Stimulated activated CD8-positive, alpha-beta memory T cell treated with anti-CD3 and anti-CD28 coated beads, Interleukin-7, amount 100 ng/mL, for 4 hours (primary cell): ENCODE measurements at places on chromosomes 5 and 9.
A peak's percentile ranks its signal among the peaks of the same experiment; 100 is the strongest.

- DNase-seq = no peak
Measured at GRCh38 chr9:103709366-103709765, 384.7 kb upstream of the SMC2 start.

- no peak for DNase-seq
Measured at GRCh38 chr9:72827950-72828731, 124.7 kb downstream of the ALDH1A1 start.

DNA sequence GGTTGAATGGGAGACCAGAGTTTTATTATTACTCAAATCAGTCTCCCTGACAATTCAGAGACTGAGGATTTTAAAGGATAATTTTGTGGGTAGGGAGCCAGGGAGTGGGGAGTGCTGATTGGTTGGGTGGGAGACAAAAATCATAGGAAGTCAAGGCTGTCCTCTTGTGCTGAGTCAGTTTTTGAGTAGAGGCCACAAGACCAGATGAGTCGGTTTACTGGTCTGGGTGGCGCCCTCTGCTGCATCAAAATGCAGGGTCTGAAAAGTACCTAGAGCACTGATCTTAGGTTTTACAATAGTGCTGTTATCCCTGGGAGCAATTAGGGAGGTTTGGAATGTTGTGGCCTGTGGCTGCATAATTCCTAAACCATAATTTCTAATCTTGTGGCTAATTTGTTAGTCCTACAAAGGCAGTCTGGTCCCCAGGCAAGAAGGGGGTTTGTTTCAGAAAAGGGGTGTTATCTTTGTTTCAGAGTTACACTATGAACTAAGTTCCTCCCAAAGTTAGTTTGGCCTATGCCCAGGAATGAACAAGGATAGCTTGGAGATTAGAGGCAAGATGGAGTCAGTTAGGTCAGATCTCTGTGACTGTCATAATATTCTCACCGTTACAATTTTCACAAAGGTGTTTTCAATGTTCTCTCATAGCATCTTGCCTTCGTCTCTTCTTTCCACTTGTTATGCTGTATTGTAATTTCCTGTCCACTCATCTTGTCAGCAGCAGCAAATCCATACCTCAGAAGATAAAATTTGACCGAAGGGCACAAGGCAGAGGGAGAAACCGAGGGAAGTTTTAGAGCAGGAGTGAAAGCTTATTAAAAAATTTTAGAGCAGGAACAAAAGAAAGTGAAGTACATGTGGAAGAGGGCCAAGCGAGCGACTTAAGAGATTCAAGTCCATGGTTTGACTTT is 59.2 kb upstream of the CLINT1 start:
- peak; percentile 15 for DNase-seq

- DNase-seq = no peak
Measured at GRCh38 chr5:67081261-67081660, 115.3 kb downstream of the CD180 start.

- DNase-seq = no peak
Measured at GRCh38 chr5:65263321-65263720, 218.4 kb downstream of the ADAMTS6 start.

- no peak for DNase-seq
Measured at GRCh38 chr9:78235256-78235761, 566 bp upstream of the CEP78 start.

DNA sequence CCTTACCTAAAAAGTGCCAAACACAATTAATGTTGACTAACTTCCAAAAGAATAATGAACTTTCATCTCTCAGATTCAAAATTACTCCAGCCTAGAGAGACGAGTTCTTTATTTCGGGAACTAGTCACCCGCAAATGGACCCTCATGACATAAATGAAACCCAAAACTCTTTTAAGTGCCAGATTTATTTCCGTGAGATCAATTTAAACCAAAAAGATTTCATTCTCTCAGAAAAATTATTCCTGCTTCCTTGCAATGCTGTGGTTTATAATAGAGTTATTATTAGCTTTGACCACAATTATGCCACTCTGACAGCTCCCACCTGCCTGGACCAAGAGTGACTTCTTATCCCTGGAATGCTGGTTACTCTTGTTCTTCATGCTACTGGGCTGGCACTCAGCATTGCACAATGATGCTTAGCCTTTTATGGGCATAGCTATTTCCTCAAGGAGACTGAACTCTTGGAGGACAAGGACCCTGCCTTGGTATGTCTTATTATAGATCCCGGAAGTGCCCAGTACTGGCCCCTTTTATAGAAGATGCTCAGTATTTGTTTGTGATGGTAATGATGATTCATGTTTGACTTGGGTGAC is 183.5 kb downstream of the SNX18 start:
- DNase-seq = no peak

DNA sequence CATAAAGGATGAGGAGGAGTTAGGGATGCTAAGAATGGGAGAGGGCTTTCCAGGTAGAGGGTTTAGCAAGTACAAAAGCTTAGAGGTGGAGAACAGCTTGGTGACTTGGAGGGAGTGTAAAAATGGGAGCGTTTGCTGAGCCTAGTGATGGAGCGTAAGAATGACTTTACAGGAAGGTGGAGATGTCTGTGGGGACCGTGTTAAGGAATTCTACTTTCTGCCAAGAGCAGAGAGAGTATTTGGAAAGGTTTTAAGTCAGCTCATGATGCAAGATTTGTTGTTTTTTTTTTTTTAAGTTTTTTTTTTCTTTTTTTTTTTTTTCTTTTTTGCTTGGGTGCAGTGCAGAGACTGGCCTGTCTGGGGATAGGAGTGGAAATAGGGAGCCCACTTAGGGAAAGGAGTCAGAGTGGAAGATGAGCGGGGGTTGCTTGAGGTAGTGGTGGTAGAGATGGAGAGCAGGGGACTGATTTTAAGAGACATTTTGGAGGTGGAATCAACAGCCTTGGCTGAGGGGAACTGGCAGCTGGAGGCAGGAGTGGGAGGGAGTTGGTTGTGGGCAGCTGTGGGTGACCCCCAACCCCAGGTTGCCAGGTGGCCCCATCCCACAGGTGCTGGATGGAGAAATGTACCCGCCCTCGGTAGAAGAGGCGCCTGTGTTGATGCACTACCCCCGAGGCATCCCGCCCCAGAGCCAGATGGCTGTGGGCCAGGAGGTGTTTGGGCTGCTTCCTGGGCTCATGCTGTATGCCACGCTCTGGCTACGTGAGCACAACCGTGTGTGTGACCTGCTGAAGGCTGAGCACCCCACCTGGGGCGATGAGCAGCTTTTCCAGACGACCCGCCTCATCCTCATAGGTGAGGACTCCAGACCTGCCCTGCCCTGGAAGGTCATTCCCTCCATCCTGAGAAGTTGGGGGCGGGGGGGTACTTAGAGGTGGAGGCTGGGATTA is 12.4 kb downstream of the PTGS1 start:
- no peak for DNase-seq

DNA sequence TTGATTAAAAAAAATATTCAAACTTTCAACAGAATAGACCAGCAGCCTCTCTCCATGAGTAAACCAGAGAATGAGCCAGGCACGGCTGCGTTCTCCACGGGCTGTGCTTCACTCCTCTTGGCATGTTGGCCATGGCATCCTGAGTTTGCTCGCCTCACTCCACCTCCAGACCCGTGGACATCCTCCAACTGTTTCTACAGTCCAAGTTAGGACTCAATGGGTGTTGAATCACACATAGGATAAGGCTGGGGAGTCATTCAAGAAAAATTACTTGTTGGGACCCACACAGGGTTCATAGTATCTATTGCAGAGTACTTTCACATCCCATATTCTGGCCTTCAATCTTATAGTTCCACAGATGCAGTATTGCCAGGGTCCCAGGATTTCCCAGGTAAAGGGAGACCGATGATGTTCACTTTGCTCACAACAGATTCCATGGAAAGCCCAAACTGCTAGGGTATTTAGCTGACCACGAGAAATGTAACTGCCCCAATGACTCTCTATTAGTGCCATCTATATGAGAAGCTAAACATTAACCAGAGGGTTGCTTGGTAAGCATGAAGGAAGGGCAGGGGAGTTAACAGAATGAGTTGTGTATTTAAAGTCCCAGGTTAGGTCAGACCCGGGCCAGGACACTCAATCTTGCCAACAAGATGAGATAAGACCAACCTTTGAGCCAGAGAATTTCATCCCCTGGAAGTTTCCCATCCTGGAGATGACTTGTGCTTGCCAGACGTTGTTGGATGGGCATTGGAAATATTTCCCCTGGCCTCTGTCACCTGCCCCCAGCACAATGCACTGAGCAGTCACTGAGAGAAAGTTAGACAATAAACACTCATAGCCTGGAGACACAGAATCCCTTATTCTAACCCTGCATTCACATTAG is 19.7 kb upstream of the GDA start:
- DNase-seq = no peak

DNA sequence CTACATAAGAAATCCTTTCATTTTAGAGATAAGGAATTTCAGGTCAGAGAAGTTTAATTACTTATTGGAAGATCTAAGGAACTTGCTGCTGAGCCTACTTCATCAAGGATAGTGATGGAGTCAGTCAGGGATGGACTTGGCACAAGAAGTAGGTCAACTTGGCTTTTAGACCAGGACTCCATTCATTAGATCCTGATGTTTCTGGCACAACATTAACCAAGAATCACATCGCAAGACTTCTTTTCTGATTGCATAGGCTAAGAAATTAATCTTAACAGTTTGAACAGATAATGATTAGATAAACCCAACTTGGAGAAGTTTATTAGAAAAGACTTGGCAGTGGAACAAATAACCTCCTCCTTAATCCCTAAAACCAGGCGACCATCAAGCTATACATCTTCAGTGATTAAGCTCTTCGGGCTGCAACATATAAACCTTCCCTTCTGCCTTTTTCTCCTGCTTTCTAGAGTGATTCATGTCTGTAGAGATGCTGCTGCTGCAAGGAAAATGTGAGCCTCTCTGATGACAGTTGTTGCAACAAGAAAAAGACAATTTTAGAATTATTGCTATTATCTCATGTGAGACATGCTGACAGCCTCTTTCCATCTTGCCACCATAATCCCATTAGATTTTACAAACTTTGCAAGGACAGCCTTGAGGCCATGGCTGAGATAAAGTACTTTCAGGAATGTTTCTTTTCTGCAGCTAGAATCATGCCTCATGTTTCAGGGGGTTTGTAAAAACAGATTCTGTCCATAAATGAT is 207.9 kb upstream of the SLC27A6 start:
- DNase-seq = no peak

DNA sequence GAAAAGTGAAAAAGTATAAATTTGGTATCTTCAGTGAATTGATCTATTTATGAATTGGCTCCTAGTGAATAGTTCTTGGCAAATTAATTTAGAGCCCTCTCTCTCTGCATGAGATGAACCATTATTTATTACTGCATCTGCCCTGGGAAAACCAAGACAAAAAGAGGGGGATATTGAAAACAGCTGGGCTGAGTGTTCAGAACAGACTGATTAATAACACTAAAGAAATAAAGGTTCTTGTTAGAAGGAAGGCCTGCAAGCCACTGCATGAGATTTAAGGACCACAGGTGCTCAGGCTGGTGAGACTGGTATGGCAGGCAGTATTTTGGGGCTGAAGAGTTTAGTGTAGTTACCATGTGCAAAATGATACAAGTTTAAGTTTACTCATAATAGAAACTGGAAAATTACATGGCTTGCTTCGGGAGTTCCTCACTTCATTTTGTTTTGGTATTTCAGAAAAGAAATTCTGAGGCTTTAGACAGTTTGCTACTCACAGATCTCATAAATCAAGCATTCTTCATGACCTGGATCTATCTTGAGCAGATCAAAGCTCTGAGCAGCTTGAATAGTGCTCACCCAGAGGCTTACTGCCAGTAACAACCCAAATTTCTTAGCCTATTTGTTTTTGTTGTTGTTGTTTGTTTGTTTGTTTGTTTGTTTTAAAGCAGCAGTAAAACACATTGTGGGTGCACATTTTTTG is 56.1 kb downstream of the KIAA1958 start:
- no peak for DNase-seq

GRCh38 chr5:57422993-57423392 is 59.6 kb downstream of the ACTBL2 start:
- DNase-seq = no peak

DNA sequence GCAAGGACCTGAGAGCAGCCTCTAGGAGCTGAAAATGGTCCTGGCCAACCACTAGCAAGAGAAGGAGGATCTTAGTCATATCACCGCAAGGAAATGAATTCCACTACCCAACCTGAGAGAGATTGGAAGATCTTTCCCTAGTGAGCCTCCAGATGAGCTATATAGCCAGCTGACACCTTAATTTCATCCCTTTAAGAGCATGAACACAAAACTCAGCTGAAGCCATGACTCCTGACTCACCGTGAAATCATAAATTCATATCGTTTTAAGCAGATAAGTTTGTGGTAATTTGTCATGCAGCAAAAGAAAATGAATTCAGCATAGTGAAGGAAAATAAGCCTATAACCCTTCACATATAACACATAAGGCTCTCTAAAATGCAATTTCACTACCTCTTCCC is 23.5 kb downstream of the MAPKAP1 start:
- no peak for DNase-seq

DNA sequence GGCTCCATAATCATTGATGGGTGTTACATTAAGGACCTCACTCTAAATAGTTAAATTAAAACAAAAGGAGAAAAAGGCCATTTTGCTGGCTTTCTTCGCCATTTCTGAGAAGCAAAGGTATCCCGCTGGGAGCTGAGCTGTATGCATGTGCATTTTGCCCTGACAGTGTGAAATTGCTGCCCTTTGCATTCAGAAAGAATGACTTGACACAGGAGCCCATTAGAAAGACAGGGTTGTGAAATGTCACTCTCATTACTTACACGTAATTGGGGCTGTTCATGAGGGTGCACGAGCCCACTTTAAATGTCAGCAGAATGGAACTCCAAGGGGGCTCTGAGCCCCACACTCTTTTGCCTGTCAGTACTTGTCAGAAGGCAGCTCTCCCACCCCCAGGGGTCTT is 85.0 kb downstream of the SEMA4D start:
- no peak for DNase-seq
